Activated T-cell treated with anti-CD3 and anti-CD28 coated beads for 48 hours (primary cell): ENCODE measurements at places on chromosomes 7 and 10.
A peak's percentile ranks its signal among the peaks of the same experiment; 100 is the strongest.

GRCh38 chr10:38038932-38039245 is 28.4 kb downstream of the ZNF33A start:
- DNase-seq: no peak

- DNase-seq: no peak
These were observed 275.2 kb downstream of the PHTF2 start for GRCh38 chr7:78073609-78074382.

DNA sequence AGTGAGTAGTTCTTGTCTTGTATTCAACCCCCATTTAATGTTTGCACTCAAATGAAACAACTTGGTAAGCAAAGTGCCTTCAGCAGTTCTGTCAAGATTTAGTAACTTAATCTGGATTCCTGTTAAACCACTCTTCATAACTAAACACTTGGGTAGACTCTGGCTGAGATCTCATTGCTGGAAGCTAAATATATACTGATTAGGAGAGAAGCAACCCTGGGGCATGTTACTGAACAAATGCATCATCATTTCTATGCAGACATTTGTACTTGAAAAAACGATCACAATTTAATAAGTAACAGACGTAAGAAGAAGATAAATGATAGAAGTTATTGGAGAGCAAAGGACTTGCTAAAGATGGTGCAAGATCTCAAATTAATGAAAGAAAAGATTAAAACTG is 308.4 kb upstream of the POM121L12 start:
- DNase-seq: no peak

GRCh38 chr10:110398419-110399105 is 93.8 kb upstream of the SMNDC1 start:
- DNase-seq: no peak

GRCh38 chr10:104350127-104350635 is 3.5 kb upstream of the CFAP58 start:
- DNase-seq: no peak

GRCh38 chr7:150745086-150745485 is 7.9 kb downstream of the GIMAP5 start:
- no peak for DNase-seq

- DNase-seq: no peak
These were observed 40.0 kb upstream of the LRRN3 start for GRCh38 chr7:111050875-111051416.

DNA sequence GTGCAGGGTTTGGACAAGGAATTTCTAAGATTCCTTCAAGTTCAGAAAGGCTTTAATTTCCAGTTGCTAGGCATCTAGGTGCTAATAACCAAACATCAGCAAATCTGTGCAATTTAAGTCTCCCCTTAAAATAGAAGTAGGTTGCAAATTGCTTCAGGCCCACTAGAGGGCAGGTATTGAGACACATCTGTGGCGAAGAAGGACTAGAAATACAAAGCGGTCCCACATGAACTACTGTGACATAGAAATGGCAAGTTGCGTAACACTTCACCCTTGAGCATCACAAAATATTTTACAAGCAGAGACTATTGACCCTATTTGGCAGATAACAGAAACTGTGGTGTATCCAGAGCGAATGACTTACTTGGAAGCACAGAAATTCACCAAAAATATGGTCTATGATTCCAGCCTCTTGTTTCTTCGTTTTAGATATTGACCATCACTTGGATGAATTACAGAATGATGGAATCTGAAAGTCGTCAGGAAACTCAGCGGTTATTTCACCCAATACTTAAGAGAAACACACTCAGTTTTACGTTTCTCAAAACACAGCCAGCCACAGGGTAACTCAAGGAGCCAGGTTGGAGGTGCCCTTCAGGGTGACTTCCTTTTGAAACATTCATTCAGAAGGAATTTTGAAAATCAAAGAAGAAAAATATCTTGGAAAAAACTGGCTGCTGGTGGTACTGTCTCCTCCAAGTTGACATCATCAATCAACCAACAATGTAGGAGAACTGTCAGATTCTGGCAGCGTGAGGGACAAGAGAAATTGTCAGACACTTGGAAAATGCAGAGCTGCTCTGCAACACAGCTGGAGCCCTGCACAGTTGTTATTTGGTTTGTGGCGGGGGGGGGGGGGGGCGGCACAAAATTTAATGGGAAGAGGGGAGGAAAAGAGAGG is 256.3 kb upstream of the MINDY3 start:
- no peak for DNase-seq

- DNase-seq: no peak
These were observed 7.4 kb downstream of the TSPAN14 start for GRCh38 chr10:80461208-80462183.

DNA sequence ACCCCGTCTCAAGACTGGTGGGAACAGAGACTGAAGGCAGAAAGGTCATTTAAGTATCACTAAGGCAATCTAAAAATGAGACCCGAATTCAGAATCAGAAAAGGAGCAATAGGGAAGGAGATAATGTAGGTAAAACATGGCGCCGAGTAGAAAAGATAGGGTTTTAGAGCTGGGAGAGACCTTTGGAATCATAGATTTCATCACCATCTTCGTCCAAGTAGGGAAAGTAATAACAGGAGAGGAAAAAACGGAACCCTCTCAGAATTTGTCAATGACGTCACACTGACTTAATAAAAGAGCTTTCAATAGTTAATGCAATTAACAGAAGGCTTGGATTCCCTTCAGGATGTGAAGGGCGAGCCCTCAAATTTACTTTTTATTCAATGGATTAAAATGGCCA is 1.0 kb upstream of the UBN2 start:
- no peak for DNase-seq

GRCh38 chr7:87473986-87474385 is 1.5 kb downstream of the ABCB4 start:
- DNase-seq: no peak

- DNase-seq: no peak
These were observed 3.0 kb downstream of the GCC1 start for GRCh38 chr7:127582361-127582760.

DNA sequence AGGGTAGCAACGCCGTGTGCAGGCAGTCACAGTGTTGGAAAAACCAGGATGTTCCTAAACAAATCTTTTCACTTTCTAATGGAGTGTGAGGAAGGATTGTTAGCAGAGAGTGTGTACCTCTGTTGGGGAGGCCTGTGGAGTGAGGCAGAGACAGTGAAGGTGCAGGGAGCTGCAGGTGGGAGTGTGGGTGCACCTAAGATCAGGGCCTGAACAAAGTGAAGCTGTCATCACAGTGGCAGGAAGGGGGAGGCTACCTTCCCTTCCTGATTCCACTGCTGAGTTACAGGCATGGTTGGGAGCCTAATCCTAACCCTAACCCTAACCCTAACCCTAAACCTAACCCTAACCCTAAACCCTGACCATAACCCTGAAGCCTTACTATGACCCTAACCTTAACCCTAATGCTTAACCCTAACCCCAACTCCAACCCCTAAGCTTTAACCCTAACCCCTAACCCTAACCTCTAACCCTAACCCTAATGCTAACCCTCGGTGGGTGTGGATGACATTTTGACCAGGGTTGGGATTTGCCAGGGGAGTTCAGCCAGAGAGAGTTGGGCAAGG is 158.8 kb upstream of the KLF6 start:
- DNase-seq: no peak

DNA sequence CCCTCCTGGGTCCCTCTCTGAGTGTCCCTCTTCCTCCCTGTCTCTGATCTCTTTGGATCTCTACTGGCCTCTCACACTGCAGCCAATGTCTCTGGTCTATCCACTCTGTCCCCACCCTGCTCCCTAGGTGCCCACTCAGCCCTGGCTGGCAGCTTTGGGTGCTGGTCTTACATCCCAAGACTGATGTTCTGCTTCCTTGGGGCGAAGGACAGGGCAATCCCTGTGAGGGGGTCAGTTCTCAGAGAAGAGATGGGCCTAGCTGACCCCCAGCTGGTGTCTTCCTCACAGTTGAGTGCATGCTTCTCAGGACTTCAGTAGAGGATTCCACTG is 51.7 kb upstream of the CAMK2B start:
- no peak for DNase-seq

DNA sequence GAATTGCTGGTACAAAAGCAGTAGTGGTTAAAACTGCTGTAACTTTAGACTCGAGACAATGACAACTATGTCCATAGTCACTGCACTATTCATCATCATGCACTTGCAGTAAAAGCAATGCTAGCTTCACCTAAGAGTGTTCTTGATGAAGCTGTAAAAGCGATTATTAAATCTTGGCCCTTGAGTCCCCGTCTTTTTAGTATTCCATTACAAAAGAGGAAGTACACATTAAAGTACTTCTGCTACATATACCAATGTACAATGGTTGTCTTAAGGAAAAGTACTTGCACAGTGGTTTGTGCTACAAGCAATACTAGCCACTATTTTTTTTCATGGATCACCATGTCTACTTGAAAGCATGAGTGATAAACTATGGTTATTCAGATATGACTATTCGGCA is 78.3 kb downstream of the ATAD1 start:
- no peak for DNase-seq

- DNase-seq: no peak
These were observed 63.5 kb downstream of the SAMD9 start for GRCh38 chr7:93053949-93054943.

DNA sequence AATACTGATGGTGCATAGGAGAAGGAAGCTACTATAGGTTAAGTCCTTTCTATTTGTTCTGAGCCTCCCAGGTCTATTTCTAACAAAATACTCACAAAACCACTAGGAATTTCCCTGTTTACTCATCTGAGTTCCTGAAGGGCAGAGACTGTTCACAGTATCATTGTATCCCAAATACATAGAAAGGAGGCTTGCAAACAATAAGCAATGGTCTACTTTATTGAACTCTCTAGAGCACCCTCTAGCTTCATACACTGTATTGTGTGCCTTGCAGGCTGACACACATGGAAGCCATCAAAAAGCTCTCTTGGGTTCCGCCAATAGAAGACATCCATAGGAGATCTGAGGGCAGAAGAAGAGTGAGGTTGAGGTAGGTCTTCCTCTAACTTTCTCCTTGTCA is 826.1 kb downstream of the GRM8 start:
- DNase-seq: no peak

- no peak for DNase-seq
These were observed 866.3 kb downstream of the ANKRD7 start for GRCh38 chr7:119090851-119091250.

DNA sequence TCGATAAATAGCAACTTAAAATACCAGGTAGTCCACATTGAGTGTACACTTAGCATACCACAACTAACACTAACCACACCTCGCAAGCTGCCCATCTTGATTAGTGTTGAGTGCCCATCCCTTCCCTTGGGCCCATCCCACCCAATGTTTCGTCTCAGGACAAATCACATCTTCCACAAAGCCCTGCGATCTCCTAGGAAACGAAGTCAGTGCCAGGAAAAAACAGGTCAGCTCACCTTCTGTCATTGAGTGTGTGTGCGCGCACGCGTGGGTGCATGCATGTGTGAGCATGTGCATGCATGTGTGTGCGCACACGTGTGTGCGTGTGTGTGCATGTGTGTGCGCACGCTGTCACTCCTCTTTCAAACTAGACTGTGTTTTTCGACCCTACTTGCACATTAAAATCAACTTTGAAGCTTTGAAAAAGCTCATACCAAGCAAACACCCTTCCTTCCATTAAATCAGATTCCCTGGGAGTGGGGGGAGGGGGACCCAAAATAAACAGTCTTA is 48.8 kb upstream of the OPALIN start:
- no peak for DNase-seq

- DNase-seq: no peak
These were observed 28.6 kb downstream of the VCL start for GRCh38 chr10:74026428-74027015.

DNA sequence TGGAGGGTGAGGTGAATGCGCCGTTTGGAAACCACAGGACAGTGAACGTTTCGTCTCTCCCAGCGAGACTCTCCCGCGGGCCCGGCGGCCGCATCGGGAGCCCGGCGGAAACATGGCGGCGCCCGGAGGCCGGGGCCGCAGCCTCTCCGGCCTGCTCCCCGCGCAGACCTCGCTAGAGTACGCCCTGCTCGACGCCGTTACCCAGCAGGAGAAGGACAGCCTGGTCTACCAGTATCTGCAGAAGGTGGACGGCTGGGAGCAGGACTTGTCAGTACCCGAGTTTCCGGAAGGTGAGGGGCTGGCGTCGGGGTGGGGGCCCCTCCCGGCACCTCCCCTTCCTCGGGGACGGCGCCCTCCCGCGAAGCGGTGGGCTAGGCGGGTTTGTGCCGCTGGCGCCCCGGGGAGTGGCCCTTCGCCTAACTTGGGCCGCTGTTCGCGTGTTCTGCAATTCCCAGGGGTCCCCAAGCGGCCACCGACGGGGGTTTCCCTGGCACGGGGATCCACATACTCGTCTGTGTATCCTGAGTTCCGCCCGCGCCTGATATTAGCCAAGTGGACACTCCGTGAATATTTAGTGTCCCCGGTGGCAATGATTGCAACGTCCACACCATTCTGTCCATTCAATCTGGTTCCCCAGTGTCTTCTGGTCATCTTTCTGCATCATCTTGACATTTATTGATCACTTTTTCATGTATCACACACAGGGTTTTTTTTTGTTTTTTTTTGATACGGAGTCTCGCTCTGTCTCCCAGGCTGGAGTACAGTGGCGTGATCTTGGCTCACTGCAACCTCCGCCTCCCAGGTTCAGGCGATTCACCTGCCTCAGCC is 514 bp downstream of the NHLRC2 start:
- DNase-seq: peak; percentile 42

DNA sequence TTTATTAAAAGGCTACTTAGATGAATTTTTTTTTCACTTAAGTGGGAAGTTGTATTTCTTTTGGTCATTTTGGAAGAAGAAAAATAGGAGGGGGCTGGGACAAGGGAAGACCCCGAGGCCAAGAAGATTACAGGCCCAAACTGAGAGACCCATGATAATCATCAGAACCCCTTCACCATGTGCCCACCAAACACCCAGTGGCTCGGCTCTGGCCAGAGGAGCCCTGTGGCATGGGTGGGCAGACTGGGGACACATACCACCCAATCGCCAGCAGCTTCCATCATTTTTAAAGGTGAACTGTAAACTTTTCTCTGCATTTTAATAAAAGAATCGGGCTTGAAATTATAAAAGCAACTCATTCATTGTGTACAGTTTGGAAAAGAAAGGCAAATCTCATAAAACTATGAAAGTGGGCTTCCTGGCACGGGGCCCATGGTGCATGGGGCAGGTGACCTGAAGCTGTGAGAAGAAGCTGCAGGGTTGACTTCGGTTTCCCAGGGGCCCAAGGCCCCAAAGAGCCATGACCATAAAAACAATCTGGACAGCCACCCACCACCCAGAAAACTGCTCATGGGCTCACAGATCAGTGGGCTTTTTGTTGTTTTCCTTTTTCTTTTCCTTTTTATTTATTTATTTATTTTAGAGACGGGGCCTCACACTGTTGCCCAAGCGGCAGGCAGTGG is 29.4 kb upstream of the RET start:
- DNase-seq: no peak

- DNase-seq: no peak
These were observed 18.1 kb downstream of the CDC123 start for GRCh38 chr10:12214093-12214492.

- DNase-seq: peak; percentile 94
These were observed 15.5 kb downstream of the HSPB1 start for GRCh38 chr7:76317782-76318487.

GRCh38 chr7:135774284-135774683 is 25.7 kb upstream of the FAM180A start:
- DNase-seq: no peak

- no peak for DNase-seq
These were observed 6.6 kb upstream of the ABCC2 start for GRCh38 chr10:99775850-99776249.

- no peak for DNase-seq
These were observed 10.8 kb downstream of the GNA12 start for GRCh38 chr7:2833083-2833910.

- no peak for DNase-seq
These were observed 114.5 kb upstream of the IMMP2L start for GRCh38 chr7:111676811-111677210.
